ENCODE measurements at places on chromosomes 6 and 20.

DNA sequence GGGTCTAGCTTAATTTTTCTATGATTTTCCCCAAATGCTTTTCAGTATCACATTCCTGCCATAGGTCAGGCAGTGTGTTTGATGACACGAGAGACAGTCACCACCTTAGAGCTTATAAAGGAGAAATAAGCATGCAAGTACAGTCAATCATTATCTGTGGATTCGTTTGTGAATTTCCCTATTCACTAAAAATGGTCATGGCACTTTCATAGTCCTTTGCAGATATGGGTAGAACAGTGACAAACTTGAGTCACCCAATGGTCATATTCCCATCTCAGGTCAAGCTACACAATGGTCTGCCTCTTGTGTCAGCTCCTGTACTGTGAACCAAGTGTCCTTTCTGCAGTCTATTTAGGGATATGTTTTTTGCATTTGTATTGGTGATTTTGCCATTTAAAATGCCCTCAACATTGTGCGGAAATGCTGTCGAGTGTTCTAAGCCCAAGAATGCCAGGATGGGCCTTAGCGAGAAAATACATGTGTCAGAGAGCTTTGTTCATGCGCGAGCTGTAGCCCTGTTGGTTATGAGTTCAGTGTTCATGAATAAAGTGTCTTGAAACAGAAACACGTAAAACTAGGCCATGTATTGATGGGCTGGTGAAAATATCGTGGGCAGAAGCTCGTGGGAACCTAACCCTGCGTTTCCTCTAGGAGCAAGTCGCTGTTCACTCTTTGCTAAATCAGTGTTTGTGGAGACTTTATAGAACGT lies 19.8 kb downstream of the SUMO4 start:
- no peak for DNase-seq

DNA sequence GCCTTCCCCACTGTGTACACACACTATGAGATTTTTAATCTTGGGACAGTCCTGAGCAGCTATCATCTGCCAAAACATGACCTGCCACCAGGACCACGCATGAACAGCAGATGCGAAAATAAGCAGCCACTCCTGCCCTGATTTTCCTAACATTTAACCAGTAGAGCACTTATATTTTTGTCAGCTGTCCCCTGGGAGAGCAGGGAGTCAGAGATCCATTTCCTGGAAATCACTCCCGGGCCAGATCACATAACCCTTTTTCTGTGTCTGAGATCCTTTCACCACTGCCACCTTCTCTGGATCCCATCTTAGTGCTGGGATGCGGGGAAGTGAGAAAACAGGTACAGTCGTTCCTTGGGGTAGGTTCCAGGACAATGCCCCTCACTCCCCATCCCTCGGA lies 5.7 kb downstream of the SDCBP2 start:
- no peak for DNase-seq

- no peak for DNase-seq
Measured at GRCh38 chr6:18391023-18391422, 3.9 kb downstream of the RNF144B start.

DNA sequence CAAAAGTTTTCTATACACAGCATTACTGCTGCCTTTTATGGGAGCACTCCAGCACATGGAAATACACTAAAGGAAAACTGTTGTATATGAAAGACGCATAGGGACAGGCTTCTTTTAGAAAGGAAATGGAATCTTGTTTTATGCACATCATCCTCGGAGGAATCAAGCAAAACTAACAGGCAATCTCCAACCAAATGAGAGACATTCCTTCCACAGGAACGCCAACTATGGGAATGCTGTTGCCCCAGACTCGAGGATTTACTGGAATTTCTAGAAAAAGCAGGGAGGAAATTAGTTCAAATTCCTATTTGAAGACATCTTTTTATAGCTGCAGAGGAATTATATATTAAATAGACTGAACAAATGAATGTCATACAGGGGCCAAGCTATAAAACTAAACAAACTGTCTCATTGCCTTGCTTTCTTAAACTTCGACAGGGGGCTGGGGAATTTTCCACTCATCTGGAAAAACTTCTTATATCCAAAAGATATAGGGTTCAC lies 52.2 kb downstream of the LYRM4 start:
- no peak for DNase-seq

- no peak for DNase-seq
Measured at GRCh38 chr6:113855500-113856374, 1.4 kb upstream of the MARCKS start.

DNA sequence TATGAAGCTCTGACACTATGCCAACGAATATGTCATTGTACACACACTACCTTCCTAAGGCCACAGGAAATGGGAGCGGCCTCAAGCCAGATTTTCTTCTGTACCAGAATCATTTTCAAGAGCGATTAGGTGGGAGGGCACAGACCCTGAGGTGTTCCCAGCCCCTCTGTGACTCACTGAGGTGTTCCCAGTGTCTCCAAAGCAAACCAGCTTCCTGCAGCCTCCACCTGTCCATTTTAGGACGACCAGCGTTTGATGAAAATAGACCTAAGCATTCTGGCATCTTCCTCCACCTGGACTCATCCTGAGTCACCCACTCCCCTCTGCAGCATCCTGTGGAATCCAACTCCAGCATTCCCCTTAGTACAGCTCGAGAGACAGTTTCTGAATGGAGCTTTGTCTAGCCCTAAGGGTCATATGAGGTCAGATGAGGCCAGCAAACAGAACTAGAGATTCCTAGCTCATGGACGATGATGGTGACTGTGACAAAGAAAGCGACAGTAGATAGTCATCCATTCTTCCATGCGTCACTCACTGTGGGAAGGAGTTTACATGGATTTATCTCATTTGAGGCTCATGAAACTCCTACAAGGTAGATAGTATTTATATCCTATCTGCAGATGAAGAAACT lies 203.4 kb downstream of the PTPRT start:
- no peak for DNase-seq

- DNase-seq: no peak
Measured at GRCh38 chr6:117985916-117986315, 78.9 kb downstream of the SLC35F1 start.

GRCh38 chr20:41134362-41135186 lies 2.8 kb upstream of the PLCG1 start:
- DNase-seq: no peak

DNA sequence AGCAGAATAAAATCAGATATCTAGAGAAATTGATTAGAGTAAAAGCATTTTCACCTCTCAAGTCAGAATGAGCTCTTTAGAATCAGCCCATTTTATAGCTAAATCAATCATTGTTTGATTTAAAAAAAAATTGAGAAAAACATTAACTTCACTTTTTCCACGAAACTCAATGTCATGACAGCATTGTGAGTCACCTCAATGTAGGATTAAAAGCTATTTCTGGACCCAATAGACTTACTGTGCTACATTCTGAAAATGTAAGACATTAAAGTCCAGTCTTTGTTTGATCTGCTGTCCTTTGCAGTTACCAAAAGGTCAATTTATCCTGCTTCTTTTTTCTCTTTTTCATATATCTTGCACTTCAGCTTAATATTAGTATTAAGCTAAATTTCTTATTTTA lies 519.4 kb upstream of the ZNF337 start:
- no peak for DNase-seq

Data from cerebellar nuclear complex (tissue), 1 donor.